Muscle of leg (tissue), 16 donors: ENCODE measurements at places on chromosomes 11 and 22. TPM values are rescaled to one million over a fixed set of nuclear protein-coding genes. Genes with fewer than 3 reads are reported as not detected.

The PYGM gene
- 182 TPM for polyA plus RNA-seq

The FOLH1 gene
- 5.9 TPM for polyA plus RNA-seq

The RNF26 gene
- polyA plus RNA-seq: 18.7 TPM

The PLEKHA7 gene
- 4.2 TPM for polyA plus RNA-seq

The RAB3IL1 gene
- 36.3 TPM for polyA plus RNA-seq
